Hematopoietic multipotent progenitor cell treated with erythropoietin and hydrocortisone succinate and interleukin-3 and kit ligand, for 17 days (in vitro differentiated cells): ENCODE measurements at places on chromosomes 6 and 20.

DNA sequence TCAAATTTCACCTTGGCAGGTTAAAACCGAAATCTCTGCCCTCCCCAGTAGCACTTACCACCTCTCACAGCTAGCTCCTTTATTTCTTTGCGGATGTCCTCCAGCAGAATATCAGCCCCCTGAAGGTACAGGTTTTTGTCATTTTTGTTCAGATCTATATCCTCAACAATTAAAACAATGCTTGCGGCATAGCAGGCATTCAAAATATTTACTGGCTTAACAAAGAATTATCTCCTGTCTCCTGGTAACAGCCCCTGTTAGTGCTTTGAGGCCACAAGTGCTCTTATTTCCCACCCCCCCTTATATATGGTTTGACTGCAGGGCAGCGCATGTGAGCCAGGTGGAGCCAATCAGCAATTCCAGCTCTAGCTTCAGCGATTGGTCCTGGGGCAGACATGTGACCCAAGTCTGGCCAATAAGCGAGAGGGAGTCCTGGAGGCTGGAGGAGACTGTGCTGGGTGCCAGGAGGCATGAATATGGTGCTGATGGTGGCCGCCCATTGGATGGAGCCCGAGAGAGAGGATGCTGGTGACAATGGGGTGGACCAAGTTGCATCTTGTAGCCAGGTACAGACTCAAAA lies 21.0 kb downstream of the SULF2 start:
- DNase-seq, result no peak

GRCh38 chr20:17759449-17759848 lies 59.7 kb downstream of the BANF2 start:
- DNase-seq, result no peak

- no peak for DNase-seq
Measured at GRCh38 chr6:45707176-45707575, 308.5 kb downstream of the CLIC5 start.

- no peak for DNase-seq
Measured at GRCh38 chr6:95614094-95614493, 36.8 kb downstream of the MANEA start.

DNA sequence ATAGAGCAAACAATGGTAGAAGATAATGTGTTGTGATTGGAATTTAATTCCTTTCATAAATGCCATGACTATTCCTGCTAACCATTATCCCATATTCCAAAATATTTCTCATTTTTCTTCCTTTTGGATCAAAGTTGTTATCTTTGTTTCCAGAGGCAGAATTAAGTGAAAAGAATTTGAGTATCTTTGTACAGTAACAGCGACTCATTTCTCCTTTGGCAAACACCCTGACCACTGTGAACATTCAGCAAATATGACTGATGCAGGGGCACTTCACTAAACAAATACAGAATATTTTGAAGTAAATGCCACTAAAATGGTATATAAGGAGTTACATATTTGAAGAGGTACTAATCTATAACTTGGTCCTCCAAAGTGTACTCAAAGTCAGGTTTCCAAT lies 105.0 kb upstream of the LAMP5 start:
- DNase-seq, result no peak

DNA sequence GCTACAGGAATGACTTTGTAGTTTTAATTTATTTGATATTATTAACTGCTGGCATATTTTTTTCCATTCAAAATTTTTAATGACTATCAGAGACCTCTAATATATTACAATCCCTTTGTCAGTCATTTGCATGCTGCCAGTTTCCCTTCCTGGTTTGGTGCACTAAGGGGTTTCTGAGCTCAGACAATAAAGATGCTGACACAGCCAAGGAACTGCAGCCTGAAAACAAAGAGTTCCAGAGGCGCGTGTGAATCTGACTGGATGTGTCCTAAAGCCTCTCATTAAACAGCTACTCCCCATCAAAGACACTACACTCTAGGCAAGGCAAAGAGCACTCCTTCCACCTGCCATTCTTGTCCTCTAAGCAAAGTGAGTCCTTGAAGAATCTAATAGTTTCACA lies 116.8 kb upstream of the DST start:
- DNase-seq, result no peak

DNA sequence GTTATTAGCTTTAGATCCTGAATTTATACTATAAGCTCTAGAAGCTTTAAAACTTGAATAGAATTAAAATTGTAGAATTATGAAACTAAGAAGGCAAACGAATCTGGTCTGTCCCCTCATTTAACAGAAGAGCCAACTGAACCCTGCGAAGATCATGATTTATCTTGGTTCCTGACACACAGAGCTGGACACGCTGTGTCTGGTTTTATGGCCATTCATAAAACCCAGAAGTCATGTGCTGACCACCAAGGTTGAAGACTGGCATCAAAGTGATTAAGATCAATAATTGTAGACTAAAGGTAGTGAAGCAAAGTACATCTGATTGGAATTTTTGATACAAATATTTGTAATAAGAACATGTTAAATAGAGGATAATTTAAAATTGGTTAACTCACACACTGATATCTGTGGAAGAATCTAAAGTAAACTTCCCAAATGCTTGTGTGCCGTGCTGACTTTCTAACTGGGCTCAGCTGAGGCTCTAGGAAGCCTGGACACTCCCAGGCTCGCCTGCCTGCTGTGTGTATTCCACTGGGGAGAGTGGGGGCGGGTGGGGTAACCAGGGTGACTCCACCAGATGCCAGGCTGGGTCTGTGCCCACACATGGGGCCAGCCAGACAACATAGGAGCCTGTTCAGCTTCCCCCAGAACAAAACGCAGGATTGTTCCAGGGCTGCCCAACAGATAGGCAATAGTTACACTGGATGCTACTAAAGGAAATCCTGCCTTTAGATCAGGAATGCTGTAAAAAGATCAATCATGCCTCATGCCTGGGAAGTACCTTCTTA lies 42.1 kb upstream of the SLC22A3 start:
- DNase-seq, result no peak
